ENCODE measurements at places on chromosomes 6 and 20.

DNA sequence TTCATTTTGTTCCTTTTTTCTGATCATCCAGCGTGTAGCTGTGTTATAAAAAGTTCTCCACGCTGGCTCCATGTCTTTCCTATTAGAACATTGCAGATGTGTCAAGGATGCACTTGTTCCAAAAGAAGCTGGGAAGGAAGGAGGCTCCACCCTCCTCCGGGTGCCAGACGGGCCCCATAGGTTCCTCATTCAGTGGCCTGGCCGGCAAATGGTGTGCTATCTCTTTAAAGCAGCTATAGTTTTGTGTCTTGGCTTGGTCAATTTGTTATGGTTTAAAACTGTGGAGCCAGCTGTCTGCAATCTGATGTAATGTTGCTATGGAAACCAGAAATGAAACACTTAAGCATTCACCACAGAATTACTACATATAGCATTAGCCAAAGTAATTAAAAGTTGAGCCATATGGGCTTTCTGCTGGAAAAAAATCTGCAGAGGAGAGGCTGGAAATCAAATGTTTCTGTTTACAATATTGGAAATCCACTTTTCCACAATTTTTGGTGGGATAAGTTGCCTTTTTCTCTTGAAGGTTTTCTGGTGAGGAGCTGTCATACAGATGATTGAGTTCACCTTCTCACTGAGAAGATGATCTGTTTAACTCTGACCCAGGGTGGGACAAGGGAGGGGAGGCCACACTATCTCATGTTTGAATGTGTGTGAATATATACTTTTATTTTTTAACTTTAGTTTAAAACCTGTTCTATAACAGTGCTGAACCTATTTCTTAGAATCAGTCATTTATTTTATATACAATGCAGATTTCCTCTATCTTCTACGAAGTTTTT is 167.4 kb downstream of the SASH1 start:
- no peak for DNase-seq

GRCh38 chr20:33667245-33667675 is 517 bp downstream of the ACTL10 start:
- DNase-seq: no peak

- no peak for DNase-seq
Observed at GRCh38 chr6:11028959-11029358, 15.1 kb downstream of the ELOVL2 start.

DNA sequence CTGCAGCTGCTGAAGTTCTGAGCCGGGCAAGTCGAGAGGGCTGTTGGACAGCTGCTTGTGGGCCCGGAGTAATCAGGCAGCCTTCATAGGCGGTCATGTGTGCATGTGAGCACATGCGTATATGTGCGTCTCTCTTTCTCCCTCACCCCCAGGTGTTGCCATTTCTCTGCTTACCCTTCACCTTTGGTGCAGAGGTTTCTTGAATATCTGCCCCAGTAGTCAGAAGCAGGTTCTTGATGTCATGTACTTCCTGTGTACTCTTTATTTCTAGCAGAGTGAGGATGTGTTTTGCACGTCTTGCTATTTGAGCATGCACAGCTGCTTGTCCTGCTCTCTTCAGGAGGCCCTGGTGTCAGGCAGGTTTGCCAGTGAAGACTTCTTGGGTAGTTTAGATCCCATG is 21.2 kb upstream of the MAPK13 start:
- no peak for DNase-seq

DNA sequence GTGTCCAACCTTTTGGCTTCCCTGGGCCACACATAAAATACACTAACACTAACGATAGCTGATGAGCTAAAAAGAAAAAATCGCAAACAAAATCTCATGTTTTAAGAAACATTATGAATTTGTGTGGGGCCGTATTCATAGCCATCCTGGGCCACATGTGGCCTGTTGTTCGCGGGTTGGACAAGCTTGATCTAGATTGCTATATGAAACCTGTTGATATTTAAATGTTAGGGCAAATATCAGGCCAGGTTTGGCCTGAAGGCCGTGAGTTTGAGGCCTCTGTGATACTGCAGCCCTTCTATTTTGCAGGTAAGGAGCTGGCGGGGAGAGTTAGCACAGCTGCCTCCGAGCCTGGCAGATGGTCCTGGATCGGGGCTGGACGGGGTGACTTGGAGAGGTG is 99.0 kb downstream of the CEBPB start:
- no peak for DNase-seq

GRCh38 chr6:168600381-168600780 is 159.4 kb downstream of the SMOC2 start:
- no peak for DNase-seq

GRCh38 chr6:4703382-4703781 is 72.8 kb upstream of the CDYL start:
- DNase-seq: no peak

GRCh38 chr20:12965870-12966251 is 42.9 kb upstream of the SPTLC3 start:
- DNase-seq: no peak

- no peak for DNase-seq
Observed at GRCh38 chr6:96537726-96538125, 16.1 kb downstream of the UFL1 start.

DNA sequence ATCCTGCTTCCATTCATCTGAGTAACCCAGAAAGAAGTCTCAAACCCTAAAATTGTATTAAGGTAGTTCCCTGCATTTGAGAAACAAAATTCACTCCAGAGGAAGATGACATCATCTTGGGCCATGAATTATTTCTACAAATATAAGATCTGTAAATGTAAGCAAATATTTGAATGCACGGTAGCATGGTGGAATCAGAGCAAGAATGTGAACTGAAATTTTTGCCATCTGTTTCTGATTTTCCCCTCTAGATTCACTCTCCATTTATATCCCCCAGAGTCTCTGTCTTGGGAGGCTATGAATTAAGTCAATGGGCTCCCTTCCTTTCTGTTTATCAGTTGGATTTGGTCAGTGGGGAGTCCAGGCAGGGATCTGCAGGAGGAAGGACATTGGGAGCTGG is 5.8 kb upstream of the MAP3K5 start:
- no peak for DNase-seq

- DNase-seq: no peak
Observed at GRCh38 chr6:149086363-149086762, 231.1 kb upstream of the TAB2 start.

DNA sequence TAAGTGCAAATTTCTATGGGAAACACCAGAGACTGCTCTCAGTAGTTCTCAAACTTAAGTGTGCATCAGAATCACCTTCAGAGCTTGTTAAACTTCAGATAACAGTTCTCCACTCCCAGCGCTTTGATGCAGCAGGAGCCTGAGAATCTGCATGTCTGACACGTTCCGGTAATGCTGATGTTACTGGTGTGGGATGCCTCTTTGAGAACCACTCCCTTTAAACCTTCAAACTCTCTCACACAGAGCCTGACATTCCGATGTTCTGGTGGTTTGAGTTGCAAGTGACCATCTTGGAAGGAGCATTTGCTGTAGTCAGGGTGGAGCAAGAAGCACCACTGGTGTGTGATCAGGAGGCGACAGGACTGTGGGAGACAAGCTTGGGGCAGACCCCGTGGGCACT is 57.9 kb downstream of the OTOR start:
- no peak for DNase-seq
